ENCODE measurements at places on chromosomes 13 and 19. TPM values are rescaled to one million over a fixed set of nuclear protein-coding genes. Genes with fewer than 3 reads are reported as not detected.

Gene SIGLEC5
- polyA plus RNA-seq = not detected

Gene OVOL3
- polyA plus RNA-seq = not detected

Gene ZNF260
- polyA plus RNA-seq = 3.1 TPM

Gene EHD2
- polyA plus RNA-seq = 68.0 TPM

Gene CCDC159
- polyA plus RNA-seq = 55.2 TPM

Gene COL4A2
- 264 TPM for polyA plus RNA-seq

Gene CASP14
- polyA plus RNA-seq = not detected

Gene MEDAG
- 7.7 TPM for polyA plus RNA-seq

Gene SELENOV
- not detected for polyA plus RNA-seq

Gene SSC5D
- polyA plus RNA-seq = 2.1 TPM

Gene CEACAM4
- polyA plus RNA-seq = 4.5 TPM

Gene TEX29
- polyA plus RNA-seq = 0.19 TPM

Gene EDDM13
- polyA plus RNA-seq = 3.0 TPM

Gene NPAS1
- 0.35 TPM for polyA plus RNA-seq

Gene C5AR1
- polyA plus RNA-seq = 156 TPM

Gene AP1M2
- polyA plus RNA-seq = 70.9 TPM

Gene SIGLEC8
- polyA plus RNA-seq = 0.28 TPM

Gene C1QTNF9
- 0.20 TPM for polyA plus RNA-seq

Gene ACP7
- polyA plus RNA-seq = 0.03 TPM
